ENCODE measurements at places on chromosomes 16 and 17. TPM values are rescaled to one million over a fixed set of nuclear protein-coding genes. Genes with fewer than 3 reads are reported as not detected.

DNA sequence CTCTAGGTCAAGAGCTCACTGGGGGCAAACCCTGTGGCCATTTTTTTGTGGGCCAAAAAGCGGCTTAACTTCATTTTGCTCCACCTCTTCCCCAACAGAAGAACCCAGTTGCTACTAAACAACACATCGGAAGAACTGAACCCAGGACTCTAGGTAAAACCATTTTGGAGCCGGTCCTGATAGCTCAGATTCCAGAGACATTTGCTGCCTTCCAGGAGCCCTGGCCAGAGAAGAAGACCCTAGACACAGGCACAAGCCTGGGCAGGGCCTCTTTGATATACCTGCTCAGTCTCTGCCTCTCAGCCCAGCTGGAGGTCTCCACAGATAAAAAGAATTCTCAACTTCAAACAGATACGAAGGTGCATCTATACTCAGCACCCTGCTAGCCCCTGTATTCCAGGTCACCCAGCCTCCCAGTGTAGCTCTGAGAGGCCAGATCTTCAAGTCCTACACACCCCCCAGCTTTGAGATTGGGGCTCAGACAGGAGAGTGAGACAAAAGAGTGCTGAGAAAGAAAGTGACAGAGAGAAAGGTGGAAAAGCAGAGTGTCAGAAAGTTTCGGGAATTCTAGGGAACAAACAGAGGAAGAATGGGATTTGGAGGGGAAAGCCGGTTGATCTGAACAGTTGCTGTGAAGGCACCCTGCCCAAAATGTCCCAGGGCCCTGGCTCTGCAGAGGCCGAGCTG lies 6.6 kb upstream of the HOXB9 start:
- DNase-seq: no peak

- DNase-seq: peak; percentile 86
Observed at GRCh38 chr16:4330277-4330874, 14.5 kb downstream of the GLIS2 start.

DNA sequence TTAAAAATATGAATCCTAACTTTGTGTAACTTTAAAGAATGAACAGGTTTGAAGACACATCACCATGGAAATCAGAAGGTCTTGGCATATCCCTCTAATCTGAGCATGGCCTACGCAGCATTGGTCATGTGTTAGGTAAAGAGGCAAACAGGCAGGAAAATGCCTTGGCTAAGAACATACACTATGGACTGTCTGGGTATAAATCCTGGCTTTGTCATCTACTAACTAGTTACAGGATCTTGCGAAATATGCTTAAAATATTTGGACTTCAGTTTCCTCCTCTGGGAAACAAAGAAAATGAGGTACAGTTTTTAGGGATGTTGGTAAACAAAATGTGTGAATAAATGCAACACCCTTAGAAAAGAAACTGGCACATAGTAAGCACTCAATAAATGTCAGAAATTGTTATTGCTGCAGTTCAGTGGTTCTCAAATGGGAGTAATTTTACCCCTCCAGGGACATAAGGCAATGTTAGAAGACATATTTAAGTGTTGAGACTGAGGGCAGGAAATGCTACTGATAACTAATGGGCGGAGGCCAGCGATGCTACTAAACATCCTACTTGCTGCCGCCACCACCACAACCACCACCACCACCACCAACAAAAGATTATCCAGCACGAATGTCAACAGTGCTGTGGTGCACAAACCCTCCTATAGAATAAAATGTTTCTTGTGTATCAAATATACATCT lies 770.8 kb upstream of the SOX9 start:
- no peak for DNase-seq

GRCh38 chr17:62775876-62776275 lies 32.2 kb downstream of the MARCHF10 start:
- DNase-seq: no peak

- DNase-seq: no peak
Observed at GRCh38 chr16:77059446-77059845, 131.5 kb upstream of the MON1B start.

The MT1A gene
- 1.0 TPM for total RNA-seq

DNA sequence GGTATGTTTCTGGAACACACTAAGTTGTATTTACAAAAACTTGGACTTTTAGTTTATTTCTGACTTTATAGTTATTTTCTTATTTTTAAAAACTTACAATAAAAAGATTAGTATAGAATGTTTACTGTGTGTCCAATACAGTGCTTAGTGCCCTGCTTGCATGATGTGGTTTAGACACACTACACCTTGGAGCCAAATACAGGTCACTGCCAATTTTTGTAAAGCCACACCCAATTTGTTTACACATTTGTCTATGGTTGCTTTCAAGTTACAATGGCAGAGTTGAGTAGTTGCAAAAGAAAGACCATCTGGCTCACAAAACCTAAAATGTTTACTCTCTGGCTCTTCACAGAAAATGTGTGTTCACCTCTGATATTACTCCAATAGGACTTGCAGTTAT lies 807.1 kb downstream of the KCNJ2 start:
- DNase-seq: no peak

- DNase-seq: no peak
Observed at GRCh38 chr16:52634528-52634927, 87.6 kb upstream of the TOX3 start.
